ENCODE measurements at places on chromosomes 1 and 21. TPM values are rescaled to one million over a fixed set of nuclear protein-coding genes. Genes with fewer than 3 reads are reported as not detected.

The PPCS gene
- total RNA-seq, result 35.3 TPM

The OR2M3 gene
- total RNA-seq, result not detected

The S100A5 gene
- 0.66 TPM for total RNA-seq

The CELA3A gene
- total RNA-seq, result not detected

The DUSP12 gene
- total RNA-seq, result 46.4 TPM

The SEMA6C gene
- 0.66 TPM for total RNA-seq

The TNFRSF9 gene
- under 0.01 TPM for total RNA-seq

The DLGAP3 gene
- under 0.01 TPM for total RNA-seq

The TEX38 gene
- not detected for total RNA-seq

The OR2T2 gene
- not detected for total RNA-seq

The LRP8 gene
- 58.2 TPM for total RNA-seq

The SZRD1 gene
- total RNA-seq, result 24.2 TPM

The MIXL1 gene
- 0.12 TPM for total RNA-seq

The SYT14 gene
- total RNA-seq, result 3.3 TPM

The TGFBR3 gene
- 16.5 TPM for total RNA-seq

The PCSK9 gene
- total RNA-seq, result 1.1 TPM

The SH3D21 gene
- total RNA-seq, result 6.2 TPM

The C21orf91 gene
- 9.4 TPM for total RNA-seq

The CNTN2 gene
- total RNA-seq, result not detected

The RUNX3 gene
- total RNA-seq, result not detected

The FAM72A gene
- 3.0 TPM for total RNA-seq

The PBX1 gene
- 62.4 TPM for total RNA-seq

The GRHL3 gene
- not detected for total RNA-seq
